ENCODE measurements at places on chromosomes 1 and 21.

GRCh38 chr1:164433141-164433817 is 125.7 kb upstream of the PBX1 start:
- DNase-seq: no peak

- DNase-seq: no peak
These were observed 10.7 kb downstream of the MR1 start for GRCh38 chr1:181044449-181044966.

- no peak for DNase-seq
These were observed 6.2 kb downstream of the SMPDL3B start for GRCh38 chr1:27940870-27941560.

DNA sequence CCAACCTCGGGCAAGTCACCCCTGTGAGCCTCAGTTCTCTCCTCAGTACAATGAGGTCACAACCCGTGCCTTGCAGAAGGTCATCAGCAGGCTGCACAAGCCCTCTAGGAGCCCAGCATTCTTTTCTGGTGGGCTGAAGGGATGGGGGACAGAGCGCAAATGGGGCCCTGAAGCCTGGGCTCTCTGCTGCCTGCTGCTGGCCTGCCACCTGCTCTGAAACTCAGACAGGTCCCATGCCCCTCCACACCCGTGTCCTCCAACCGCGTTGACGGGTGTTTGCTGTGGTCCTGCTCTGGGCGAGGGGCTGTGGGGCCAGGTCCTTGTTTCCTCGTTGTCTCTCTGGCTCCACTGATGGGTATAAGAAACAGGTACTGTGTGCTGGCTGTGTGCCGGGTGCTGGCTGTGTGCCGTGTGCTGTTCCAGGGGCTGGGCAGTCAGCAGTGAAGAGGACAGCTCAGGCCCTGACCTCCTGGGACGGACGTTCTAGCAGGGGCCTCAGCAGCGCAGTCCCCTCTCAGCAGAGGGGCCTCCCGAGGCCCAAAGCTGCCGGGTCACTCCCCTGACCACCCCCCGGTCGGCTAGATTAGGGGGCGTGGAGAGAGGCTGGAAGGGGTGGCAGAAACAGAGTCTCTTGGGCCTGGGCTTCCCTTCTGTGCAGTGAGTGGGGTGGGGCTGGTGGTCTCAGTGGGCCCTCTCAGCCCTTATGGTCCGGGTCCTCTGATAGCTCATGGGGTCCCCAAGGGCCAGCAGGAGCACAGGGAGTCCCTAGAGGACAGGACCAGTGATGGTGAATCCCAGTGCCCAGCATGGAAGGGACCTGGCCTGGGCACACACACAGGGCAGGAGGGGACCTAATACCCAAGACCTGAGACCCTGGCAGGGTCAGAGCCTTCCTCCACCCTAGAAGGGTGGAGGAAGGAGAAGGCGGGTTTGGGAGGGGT is 42.1 kb downstream of the DMRTB1 start:
- no peak for DNase-seq

GRCh38 chr1:30879940-30880677 is 28.4 kb downstream of the SDC3 start:
- peak; percentile 71 for DNase-seq

DNA sequence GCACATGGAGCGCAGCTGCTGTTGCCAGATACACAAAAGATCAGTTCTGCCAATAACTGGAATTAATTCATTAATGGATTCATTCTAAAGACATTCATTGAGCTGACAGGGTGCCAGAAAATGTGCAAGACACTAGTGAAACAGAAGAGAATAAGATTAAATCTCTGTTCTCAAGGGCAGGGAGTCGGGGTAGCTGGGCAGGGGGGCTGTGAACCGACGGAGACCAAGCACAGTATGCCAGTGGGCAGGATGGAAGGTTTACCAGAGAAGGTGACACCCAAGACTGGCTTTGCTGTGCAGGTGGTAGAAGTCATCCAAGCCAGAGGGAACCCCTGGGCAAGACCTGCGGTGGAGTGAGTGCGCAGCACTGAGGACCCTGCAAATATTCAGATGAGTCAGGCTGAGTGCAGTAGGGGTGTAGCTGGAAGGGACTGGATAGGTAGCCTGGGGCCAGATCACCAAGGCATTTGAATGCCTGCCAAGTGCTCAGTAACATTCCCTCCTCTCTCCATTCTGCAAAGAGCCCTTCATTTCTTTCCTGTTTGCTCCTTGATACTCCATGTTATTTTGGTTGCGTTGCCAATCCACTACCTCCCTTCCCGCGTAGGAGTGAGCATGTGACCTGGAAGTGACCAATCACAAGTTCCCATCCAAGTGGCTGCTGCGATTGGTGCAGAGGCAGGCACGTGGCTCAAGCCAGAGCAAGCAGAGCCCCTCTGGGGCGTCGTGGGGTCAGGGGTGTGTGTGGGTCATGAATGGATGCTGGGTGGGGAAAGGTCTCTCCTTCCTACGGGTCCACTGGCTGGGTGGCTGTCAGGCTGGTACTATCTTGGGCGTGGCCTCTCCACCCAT is 413.1 kb downstream of the PTPRU start:
- no peak for DNase-seq

DNA sequence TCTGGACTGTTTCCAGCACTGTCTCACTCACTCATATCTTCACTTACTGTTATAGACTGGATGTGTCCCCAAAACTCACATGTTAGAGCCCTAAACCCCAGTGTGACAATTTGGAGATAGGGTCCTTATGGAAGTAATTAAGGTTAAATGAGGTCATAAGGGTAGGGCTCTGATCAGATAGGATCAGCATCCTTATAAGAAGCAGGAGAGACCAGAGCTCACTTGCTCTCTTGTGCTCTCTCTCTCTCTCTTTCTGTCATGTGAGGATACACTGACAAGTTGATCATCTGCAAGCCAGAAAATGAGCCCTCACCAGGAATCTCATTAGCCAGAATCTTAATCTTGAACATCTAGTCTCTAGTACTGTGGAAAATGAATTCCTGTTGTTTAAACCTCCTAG is 23.4 kb downstream of the TNR start:
- DNase-seq: no peak

DNA sequence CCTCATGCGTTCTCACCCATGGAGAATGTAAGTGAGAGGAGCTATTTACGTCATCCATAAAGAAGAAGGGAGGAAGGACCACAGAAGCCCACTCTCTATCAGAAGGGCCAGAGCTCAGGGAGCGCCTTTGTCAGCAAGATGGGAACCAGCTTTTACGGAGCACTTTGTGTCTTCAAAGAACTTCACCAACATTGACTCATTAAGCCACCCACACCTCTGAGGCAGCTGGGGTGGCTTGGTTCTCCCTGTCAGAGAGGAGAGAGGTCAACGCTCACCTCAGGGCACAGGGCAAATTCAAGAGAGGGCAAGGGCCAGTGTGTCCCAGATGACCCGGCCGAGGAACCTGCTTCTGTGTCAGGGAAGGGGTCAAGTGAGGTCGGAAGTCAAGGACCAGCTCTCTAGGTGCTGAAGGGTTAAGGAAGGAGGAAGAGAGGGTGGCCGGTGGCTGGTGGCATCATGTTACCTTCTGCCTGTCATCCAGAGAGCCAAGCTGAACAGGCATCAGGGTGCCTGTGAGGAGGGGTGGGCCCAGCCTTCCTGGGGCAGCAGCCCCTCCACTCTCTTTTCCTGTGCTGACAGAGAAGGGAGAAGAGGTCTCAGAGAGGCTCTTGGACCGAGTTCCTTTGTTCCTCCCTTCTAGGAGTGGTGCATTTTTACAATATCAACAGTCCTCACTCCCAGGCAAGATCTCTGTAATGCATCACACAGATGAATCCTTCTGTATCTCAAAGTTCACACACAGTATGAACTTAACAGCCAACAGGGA is 109.0 kb downstream of the ETS2 start:
- no peak for DNase-seq

GRCh38 chr21:33828083-33828482 is 87.5 kb downstream of the ATP5PO start:
- peak; percentile 35 for DNase-seq

- DNase-seq: no peak
These were observed 310.6 kb downstream of the LMX1A start for GRCh38 chr1:165045902-165046301.

- DNase-seq: no peak
These were observed 9.9 kb upstream of the CFHR2 start for GRCh38 chr1:196933531-196934189.

GRCh38 chr1:74522148-74522547 is 9.7 kb upstream of the LRRC53 start:
- no peak for DNase-seq

DNA sequence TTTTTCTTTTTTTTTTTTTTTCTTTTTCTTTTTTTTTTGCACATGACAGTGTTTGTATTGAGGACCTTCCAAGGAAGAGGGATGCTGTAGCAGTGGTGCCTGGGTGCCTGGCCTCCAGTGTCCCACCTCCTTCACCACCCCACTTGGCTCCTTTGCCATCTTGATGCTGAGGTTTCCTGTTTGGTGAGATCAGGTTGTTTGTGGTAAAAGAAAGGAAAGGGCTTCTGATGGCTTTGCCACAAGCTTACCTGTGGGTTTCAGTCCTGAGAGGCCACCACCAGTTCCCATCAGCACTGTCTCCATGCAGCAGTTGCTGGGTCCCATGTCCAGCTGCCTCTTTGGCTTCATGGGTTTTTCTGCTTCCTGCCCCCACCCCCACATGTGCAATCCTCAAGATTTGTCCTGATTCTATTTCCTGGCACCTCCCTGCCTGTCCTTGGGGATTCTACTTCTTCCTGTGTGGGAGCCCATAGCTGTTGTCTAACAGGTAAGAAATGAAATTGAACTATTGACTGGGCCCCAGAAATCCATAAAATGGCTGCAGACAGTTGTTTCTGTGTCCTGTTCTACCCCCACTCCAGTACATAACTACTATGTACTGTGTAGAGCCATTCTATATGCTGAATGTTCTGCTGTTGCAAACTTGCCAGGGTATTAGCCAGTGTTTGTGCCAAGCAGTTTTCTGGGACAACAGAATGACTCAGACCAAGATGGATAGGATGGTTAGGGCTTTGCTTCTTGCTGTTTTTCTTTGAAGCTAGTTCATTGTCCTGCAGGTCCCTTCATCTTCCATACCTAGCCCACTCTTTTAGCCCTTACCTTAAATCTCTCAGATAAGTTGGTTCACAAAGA is 4.2 kb upstream of the CCDC28B start:
- no peak for DNase-seq

DNA sequence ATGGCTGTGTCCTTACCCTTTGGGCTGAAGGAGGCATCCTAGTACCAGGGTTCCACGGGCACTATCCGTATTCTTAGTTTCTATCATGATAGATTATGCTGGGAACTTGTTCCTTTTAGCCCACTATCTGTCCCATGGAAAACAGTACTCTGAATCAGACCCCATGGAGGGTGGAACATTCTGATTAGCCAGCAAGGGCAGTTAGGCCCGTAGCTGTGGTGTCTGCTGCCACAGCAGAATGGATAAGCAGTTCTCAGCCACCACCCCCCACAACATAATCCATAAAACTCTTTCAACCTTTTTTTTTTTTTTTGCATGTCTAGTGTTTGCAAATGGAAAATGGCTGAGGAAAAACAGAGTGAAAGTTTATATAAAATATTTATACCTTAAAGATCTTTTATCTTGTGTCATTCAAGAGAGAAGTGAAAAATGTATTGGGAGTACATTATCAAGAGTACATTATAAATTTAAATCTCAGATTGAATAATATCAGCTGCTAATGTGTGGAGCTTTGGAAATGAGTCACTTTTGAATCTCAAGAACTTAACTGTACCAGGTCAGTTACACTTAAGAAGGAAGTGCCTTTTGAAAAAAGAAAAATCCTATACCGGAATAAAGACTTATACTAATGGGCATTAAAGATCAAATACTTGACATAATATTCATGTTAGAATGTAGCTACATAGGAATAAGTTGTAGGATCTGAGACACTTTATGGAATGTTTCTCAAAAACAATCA is 80.3 kb downstream of the NFIA start:
- DNase-seq: no peak

- no peak for DNase-seq
These were observed 84.1 kb downstream of the DMRTB1 start for GRCh38 chr1:53543130-53543777.

DNA sequence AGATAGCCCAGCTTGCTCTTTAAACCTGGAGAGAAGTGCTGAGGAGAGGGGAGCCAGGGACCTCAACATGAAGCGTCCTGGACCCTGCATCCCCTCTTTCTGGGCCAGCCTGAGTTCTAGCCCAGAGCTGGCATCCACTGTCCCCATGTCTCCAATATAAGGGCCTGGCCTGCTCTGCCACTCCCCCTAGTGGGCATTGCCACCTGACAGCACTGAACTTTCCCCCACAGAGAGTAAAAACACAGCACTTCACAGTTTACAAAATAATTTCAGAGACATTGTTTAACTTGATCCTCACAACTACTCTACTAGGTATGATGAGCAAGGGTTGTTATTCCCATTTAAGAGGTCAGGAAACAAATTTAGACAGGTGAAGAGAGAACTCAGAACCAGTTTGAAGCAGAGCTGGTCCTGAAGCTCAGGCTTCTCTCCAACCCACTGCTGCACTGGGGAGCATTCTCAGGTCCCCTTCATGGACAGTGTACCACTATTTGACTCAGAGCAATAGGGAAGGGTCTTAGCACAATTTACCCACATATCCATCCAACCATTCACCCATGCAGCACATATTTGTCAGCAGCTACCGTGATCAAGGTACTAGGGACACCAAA is 151.2 kb downstream of the DMRTA2 start:
- peak; percentile 54 for DNase-seq

- DNase-seq: no peak
These were observed 153.1 kb upstream of the FGGY start for GRCh38 chr1:59143811-59144210.

DNA sequence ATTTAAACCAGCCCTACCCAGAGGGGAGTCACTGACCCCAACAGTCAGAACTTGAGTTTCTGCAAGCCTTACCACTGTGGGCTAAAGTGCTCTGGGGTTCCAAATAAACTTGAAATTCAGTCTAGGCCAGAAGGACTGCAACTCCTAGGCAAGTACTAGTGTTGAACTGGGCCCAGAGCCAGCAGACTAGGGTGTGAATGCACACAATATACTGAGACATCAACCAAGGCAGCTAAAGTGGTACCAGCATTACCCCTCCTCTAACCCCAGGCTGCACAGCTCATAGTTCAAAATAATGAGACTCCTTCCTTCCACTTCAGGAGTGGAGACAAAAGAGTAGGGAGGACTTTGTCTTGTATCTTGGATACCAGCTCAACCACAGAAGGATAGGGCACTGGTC is 18.9 kb upstream of the IL20 start:
- no peak for DNase-seq

Measured in Ammon's horn (tissue), 1 donor.